NCI-H2029 (cell line): ENCODE measurements at places on chromosomes 6 and 20.

- no peak for DNase-seq
These were observed 11.8 kb upstream of the SMLR1 start for GRCh38 chr6:130815200-130816071.

- DNase-seq, result no peak
These were observed 158.9 kb downstream of the FLRT3 start for GRCh38 chr20:14178528-14178927.

- DNase-seq, result no peak
These were observed 888.8 kb downstream of the QKI start for GRCh38 chr6:164303102-164303964.

DNA sequence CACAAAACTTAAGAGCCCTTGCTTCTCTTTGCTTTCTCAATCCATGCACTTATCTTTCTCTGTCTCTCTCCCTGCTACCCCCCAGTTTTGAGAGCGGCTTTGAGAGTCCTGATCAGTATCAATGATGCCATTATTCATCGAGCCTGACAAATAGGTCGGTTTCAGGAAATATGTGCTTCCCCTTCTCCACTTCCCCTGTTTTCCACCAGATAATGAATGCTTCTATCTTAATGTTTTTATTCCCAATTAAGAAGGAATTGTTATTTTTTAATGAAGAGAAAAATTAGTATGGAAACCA is 117.7 kb downstream of the KIF13A start:
- DNase-seq, result no peak

DNA sequence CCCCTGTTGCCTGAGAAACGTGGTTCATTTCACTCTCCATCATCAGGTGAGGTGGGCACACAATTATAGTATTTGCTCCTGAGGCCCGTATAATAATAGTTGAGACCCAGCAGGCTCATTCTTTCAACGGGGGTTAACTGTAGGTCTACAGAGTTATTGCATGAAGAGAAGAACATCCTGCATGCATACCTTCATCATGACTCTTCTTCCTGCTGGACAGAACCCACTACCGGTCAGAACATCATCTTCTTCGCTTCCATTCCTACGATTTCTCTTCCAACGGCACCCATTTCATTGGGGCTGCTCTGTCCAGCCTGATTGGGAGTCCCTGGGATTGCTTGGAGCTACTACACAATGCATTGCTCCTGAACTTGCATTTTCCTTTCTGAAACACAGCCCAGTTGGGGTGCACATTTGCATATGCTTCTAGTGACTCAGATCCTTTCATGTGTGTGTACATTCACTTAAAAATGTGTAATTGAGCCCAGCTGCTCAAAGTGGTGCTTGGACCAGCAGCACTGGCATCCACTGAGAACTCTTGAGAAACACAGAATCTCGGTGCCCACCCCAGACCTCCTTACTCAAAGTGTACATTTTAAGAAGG is 57.4 kb downstream of the SLC24A3 start:
- DNase-seq, result no peak

- DNase-seq, result no peak
These were observed 172.2 kb downstream of the AIG1 start for GRCh38 chr6:143232849-143233248.

- DNase-seq, result no peak
These were observed 80.0 kb upstream of the EYA2 start for GRCh38 chr20:46814366-46815232.

DNA sequence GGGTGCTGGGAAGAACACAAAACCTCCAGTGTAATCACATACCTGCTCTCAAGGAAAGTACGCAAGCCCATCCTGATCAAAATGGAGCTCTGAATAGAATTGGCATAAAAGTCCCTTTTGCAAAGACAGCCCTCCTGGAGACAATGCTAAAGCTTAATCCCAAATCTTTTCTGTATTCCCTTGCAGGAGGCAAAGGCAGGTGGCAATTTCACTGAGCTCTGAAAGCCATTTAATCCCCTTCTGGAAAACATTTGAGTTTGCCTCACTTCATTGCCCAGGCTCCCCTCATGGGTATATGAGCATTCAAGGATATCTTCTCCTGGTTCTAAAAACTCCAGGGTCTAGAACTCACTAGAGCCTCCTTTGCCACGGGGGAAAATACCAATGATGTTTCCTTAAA is 310.2 kb upstream of the CNR1 start:
- DNase-seq, result no peak

GRCh38 chr6:148455674-148456558 is 113.3 kb downstream of the SASH1 start:
- DNase-seq, result no peak

DNA sequence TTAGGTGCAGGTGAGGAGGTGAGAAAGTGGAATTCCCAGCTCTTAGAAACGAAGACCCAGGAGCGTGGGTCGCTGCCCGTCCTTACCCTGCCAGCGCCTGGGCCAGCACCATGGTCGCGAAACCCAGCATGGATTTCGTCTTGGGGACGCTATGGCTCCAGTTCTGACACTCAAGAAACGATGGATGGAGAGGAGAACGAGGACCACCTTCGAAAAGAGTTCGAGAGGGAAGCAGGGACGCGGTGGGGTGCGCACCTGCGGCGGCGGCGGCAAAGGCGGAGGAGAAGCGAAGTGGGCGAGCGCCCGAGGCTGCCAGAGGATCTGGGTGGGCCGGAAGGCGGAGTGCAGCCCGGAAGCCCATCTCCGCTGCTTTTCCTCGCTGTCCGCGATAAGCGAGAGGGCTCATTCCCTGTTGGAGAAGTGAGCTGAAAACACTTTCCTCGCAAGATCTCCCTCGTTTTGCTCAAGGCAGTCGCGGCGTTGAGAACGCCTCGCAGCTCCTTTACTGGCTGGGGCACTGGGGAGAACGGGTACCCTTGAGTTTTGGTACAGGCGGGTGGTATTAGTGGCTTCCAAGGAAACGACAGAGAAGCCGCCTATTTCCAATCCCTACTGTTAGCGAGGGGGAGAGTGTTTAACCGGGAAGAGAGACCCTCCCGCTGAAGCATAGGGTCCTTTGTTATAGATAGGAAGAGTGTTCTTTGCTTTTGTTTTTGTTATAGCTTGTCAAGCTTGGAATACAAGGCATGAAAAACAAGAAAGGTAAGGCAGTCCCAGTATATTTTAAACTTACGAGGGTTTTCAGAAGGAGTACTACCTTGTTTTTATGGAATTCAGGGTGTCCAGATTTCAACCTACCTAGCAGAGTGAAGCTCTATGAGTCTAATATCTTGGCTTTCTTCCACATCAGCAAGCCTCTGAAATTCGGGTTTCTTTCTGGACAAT is 109.5 kb downstream of the TRIM27 start:
- no peak for DNase-seq

GRCh38 chr6:424741-425417 is 33.3 kb downstream of the IRF4 start:
- no peak for DNase-seq

GRCh38 chr20:22307409-22307808 is 277.0 kb downstream of the FOXA2 start:
- DNase-seq, result no peak

- DNase-seq, result no peak
These were observed 4.1 kb upstream of the ABT1 start for GRCh38 chr6:26592649-26593048.

- DNase-seq, result no peak
These were observed 60.2 kb downstream of the TFAP2C start for GRCh38 chr20:56689318-56689717.

DNA sequence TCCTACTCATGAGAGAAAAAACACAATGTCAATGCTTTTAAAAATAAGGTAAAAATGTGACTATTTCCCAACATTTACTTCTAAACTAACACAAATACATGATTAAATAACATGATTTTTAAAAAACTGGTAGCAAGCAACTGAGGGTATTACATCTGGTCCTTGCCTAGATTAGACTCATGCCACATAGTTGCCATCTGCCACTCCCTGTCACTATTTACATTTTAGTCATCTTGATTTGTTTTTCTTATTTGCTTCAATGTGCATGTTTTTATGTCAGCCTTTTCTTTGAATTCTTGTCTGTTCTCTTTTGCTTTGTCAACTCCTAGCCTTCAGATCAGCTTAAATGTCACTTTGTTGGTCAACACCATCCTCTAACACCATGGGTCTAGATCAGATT is 207.0 kb upstream of the SIM1 start:
- no peak for DNase-seq

GRCh38 chr6:130113201-130113710 is 94.9 kb downstream of the L3MBTL3 start:
- DNase-seq, result no peak

DNA sequence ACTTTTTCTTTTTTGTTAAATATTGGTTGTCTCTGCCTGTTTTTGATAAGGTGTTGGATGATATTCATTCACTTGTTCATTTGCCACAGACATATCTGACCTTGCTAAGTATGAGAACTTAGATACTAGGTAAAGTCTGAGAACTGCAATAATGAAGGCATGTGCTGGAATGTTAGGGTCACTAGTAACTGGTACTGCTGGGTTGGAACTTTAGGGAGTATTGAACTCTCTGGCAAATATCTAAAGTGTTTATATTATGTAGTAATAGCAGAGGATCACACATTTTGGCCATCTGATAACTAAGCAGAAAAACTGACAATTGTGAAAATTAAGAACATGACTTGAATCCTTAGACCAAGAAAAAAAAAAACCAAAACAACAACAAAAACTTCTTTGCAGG is 162.7 kb downstream of the MEI4 start:
- DNase-seq, result no peak

DNA sequence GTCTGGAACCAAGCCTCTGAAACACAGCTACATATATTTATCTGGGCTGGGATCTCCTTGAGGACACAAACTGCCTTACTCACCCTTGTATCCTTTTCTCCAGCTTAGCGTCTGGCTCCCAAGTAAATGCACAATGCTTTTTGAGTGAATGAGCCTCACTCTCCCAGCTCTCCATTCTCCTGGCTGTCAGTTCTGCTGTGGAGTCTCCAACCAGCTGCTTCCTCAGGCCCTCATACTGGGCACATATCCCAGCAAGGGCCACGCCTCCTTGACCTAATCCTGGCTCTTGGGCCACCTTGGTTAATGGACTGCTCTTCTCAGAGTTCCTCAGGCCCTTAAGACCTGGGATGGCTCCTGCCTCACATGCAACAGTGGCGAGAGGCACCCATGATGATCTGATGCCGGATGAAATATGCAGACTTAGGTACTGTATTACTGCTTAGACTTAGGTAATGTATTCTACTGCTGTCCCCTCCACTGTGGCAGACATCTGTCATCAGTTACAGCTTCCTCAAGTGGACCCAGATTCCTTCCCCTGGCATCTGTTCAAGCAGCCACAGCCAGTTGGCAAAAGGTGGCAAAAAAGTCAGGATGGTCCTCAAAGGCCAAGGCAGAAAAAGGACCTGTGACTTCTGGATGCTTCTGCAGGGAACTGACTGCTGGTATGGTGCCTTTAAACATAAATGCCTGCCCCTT is 16.5 kb downstream of the SNHG17 start:
- peak; percentile 25 for DNase-seq
